ENCODE measurements at places on chromosomes 2 and 18. TPM values are rescaled to one million over a fixed set of nuclear protein-coding genes. Genes with fewer than 3 reads are reported as not detected.
A peak's percentile ranks its signal among the peaks of the same experiment; 100 is the strongest.

MARCHF4 gene
- total RNA-seq = under 0.01 TPM

CDK15 gene
- total RNA-seq = 0.71 TPM

- no peak overlapping the region for H3K27ac ChIP-seq
- peak; percentile 21 for DNase-seq
- no peaks in the 10 kb centered on the region for H3K4me1 ChIP-seq
- H3K36me3 ChIP-seq = no peaks in the 10 kb centered on the region
- H3K4me3 ChIP-seq = no peak overlapping the region
- H3K27me3 ChIP-seq = no peaks in the 10 kb centered on the region
These were observed 90.6 kb downstream of the SEPTIN10 start for GRCh38 chr2:109523121-109523520.

- no peaks in the 10 kb centered on the region for H3K27me3 ChIP-seq
- peak overlapping the region; percentile 98 for H3K4me3 ChIP-seq
- peaks cover 42% of the 10 kb centered on the region for H3K4me1 ChIP-seq
- H3K36me3 ChIP-seq = peaks cover 11% of the 10 kb centered on the region
- peak; percentile 91 for DNase-seq
These were observed 1.7 kb downstream of the FOSL2 start for GRCh38 chr2:28394331-28394877.

DNA sequence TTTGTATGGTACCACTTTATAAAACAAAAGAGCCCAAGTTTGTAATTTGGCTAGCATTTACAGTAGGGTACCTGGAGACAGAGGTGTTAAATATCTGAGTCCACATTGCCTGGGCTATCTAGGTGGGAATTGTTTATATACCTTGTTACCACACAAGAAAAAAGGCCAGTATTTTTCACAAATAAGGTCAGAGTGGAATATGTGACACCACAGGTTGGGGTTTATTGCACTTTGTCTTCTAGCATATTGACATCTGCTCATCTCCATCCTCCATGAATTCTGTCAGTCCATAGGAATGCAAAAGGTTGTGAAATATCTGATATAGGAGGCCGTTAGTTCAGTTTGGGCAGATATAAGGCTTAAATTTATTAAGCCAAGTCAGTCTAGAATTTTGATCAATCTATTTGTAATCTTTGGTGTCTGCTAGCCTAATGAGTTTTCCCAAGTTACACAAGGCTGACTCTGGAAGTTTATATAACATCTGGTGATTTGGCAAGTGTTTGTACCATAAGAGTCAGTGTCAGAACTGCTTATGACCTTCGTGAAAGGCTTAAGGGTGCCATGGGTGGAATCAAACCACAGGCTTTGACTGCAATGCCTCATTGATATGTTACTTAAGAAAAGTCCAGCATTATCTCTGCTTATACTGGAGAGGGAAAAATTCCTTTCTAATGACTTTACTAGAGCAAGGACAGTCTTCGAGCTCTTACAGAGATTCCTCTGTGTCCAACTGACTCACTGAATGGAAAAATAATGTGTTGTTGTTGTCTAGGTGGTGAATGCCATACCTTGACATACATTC lies 11.3 kb upstream of the DPP4 start:
- no peaks in the 10 kb centered on the region for H3K27me3 ChIP-seq
- H3K36me3 ChIP-seq = no peaks in the 10 kb centered on the region
- no peak overlapping the region for H3K27ac ChIP-seq
- peaks cover 10% of the 10 kb centered on the region for H3K4me1 ChIP-seq

- no peak for DNase-seq
- H3K36me3 ChIP-seq = no peaks in the 10 kb centered on the region
- H3K27me3 ChIP-seq = no peaks in the 10 kb centered on the region
These were observed 362.3 kb downstream of the FBXO15 start for GRCh38 chr18:73785300-73785699.
